ENCODE measurements at places on chromosomes 2 and 18.

DNA sequence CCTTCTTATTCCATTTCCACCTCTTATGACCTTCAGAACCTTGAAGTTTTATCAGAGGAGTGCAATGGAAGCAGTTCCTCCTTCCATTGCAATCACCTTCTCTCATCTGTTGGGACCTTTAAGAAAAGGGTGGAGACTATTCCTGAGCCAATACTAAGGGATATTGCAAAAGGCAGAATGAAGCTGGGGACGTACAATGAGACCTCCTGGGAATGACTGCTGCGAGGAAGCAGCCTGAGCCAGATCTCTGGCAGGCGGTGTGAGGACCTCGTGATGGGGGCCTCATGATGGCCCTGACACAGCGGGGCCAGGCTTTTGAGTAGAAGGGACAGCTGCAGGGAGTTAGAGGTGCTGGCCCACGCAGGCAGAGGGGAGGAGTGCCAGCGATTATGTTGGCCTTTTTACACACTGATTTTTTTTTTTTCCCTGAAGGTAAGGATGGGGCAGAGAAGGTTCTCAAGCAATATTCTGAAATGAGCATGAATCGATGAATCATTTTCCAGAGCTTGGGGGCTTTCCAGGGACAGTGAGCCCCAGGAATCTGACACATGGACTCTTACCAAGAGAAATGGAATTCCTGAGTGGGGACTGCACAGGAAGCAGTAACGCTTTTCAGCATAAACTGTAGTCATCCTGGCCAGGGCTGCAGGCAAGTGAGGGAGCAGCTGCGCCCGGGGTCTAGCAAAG is 40.0 kb upstream of the LAPTM4A start:
- no peak for DNase-seq

DNA sequence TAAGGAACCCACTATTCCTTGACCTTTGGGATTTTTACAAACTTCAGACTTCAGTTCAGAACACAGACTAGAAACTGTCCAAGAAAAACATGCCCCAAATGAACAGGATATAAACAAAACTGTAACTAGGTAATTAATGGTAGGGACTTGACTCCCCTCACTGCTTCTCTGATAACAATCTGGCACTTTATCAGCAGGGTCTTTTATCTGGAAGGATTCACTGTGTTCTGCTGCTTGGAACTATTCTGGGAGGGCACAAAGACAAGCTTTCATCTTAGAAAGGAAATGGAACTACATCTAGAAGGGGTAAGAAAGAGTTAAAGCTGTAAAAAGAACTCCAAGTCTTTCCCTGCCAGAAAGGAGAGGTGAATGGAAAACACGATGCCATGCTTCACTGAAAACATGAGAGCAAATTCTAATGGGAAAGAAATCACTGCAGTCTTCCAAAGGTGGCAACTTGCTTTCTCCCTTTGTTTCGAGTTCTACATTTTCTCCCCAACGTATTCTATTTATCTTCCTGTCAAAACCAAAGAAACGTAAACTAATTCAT is 181.2 kb downstream of the THADA start:
- no peak for DNase-seq

- no peak for DNase-seq
Observed at GRCh38 chr2:238528953-238529781, 102.4 kb downstream of the ASB1 start.

DNA sequence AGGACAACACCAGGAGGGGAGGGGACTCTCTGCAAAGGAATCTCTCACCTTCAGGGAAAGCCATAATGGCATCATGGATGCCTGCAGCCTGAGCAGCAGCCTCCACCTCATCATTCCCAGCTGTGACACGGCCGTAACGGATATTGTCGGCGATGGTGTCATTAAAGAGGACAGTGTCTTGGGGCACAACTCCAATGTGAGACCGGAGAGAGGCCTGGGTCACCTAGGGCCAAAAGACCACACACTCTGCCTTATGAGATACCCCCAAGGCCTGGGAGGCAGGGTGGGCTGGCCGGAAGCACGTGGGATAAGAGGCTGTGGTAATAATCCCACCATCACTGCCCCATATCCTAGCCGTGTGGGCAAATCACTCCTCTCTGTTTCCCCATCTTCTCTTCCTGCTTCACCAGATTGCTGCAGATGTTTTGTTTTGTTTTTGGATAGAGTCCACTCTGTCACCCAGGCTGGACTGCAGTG is 4.3 kb downstream of the ZFAND2B start:
- DNase-seq, result no peak

DNA sequence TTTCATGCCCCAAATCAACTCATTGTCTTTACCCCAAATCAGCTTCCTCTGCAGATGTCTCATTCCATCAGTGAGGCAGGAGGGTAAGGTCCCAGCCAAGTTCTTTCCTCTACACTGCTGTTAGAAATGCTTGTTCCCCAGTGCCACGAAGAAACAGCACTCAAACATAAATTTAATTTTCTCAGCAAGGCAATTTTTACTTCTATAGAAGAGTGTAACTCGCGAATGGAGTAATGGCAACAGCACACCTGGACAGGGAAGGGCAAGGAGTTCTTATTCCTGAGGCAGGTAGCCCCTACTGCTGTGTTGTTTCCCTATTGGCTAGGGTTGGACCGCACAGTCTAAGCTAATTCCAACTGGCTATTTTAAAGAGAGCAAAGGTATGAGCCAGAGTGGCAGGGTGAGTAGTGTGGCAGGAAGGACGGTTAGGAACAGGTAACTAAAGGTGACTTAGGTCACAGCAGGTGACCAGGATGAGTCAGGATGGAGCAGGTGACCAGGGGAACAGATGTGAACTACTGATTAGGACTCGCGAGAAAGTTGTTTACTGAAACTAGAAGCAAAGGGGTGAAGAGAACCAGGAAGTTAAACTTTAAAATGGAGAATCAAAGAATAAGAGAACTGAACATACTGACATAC is 12.0 kb upstream of the CEP68 start:
- no peak for DNase-seq

DNA sequence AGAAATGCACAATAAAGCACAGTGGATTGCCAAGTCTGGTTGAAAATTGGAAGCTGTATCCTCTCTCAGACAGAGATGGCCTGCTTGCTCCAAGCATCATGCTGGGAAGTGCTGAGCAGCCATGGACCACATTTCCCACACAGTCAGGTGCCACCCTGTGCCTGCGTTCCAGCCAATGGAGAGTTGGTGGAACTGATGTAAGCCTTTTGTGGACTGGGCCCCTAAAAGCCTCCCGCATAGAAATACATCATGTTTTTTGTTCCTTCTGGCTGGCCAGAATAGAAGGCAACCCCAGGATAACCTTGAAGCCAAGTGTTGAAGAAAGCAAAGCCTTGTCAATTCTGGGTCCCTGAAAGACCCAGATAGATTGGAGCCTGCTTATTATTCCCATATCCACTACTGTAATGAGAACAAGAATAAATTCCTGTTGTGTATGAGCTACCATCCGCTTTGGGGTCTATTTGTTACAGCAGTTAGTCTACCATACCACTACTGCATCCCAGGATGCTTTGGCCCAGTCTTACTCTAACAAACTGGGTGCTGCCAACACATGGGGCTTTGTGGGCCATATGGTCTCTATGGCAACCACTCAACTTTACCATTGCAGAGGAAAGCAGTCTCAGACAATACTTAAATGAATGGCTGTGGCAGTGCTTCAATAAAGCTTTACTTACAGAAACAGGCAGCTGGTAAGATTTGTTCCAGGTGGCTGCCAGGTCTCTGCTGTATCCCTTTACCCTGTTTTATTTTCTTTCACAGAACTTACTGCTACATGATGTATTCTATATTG is 65.4 kb downstream of the POLE4 start:
- DNase-seq, result no peak

DNA sequence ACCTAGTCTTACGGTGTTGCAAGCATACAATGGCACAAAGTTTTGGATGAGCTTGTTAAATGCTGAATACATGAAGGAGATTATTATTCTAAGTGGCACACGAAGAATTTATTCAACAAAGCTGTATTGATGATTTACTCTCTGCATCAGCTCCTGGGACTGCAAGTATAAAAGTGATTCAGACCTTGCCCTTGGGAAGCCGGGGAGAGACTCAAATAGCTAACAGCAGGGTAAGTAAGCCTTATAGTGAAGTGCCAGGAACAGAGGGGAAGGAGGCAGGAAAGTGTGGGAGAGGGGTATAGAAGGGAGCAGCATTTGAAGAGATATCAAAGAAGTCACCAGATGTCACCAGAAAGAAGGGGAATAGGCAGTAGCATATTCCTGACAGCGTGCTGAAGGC is 115.4 kb downstream of the MCFD2 start:
- no peak for DNase-seq

DNA sequence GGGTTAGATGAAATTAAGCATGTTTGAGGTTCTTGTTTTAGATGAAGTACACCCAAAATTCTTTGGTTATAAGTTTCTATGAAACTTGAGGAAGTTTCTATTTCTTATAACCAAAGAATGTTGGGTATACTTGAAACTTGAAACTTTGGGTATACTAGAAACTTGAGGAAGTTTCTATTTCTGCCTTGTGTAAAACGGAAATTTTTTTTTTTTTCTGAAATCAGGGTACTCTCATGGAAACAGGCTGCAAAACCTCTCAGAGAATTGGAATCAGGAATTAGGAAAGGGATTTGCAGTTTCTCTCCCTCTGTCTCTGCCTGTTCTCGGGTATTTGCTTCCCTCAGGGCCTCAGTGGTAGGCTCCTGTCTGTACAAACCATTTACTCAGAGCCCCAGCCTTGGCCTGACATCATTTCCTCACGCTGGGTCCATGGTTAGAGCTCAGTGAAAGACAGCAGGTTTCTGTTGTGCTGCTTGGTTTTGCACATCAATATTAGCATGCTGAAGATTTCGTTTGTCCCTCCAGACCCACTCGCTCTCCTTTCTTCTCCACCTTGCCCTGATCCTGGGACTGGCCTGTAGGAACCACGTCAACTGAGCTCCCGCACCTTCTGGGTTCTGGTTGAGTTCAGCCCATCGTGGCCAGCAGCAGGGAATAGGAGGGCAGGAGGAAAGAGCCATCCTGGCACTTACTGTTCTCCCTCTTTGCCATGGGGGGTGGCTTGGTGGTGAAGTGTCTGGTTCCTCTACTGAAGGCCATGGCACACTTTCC is 106.4 kb downstream of the POLR1A start:
- DNase-seq, result no peak

DNA sequence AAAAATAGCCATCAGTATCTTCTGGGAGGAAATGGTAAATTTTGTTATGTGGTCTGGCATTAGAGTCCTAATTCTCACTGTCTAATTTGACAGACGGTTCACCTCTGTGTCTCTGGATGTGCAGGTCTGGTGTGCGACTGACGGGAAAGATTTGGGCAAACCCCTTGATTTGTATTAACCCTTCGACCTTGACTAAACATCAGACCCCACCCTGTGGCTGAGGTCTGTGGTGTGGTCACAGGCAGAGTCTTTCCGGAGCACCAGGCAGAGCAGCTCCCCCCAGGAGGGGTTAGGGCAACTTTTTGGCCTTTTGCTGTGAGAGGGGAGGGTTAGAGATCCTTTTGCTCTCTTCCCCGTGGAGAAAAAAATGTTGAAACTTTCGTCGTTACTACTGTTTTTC is 6.4 kb downstream of the TWIST2 start:
- no peak for DNase-seq

DNA sequence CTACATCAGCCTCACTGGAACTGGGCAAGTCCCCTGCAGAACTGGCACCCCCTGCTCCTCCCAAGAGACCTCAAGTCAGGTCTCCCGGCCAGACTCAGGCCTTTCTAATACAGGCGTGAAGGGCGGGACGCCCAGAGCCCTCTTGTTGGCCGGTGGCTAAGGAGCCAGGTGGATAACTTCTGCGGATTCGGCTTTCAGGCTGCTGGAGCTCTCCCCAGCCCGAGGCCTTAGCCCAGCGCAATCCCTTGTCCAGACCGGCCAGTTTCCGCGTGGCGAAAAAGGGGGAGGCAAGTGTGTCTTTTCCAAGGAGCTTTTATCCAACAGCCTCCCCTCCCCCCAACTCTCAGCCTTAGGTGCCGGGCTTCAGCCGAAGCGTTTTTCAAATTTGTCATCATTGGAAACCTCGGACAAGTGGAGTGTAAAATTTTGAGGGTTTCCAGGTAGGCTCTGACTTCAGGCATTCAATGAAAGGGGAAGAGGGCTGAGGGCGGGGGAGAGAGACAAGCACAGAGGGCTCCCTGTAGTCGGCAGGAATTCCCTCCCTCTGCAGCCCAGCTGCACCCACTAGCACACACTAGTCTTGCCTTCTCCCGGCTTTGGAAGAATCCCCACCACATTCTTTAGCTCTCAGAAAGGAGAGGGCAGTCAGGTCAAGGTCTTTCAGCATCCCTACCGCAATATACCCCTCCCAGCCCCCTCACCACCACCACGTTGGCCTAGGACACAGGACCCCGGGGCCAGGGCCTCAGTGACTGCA is 9.5 kb upstream of the SATB2 start:
- DNase-seq, result no peak

DNA sequence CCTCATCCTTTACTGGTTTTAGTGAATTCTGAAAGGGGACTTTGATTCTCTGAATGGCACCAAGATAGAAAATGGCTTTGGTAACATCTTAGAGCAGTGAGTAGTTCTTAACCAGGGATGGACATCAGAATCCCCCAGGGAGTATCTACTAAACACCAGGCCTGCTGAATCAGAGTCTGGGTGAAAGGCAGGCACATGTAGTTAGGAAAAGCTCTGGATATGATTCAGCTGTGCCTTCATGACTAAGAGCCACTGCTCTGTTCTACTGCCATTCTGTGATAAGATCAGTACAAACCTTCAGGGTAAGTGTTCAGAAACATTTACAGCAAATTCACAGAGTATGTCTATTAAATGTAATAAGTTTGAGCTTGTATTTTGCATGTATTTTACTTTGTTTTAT is 46.2 kb upstream of the B3GNT2 start:
- no peak for DNase-seq

GRCh38 chr18:35736696-35737095 is 155.2 kb downstream of the GALNT1 start:
- no peak for DNase-seq

GRCh38 chr2:107006836-107007235 is 120.9 kb upstream of the ST6GAL2 start:
- DNase-seq, result no peak

DNA sequence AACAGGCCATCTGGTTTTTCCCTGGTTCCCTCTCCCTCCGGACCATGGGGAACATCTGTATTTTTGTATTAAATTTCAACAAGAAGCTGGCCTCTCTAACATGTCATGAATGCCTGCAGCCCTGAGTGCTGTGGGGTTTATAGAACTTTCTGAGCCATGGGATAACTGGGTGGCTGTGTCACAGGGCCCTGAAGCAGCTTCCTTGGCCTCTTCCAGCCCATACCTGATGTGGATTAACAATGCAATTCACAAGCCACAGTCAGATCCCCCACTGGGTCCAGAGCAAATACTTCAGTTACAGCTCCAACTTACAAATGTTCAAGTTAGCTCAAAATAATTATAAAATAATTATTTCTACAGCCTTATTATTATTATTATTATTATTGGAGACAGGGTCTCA is 307.8 kb upstream of the CELF4 start:
- no peak for DNase-seq

- DNase-seq, result no peak
Observed at GRCh38 chr2:28447943-28448792, 47.7 kb upstream of the PLB1 start.

GRCh38 chr2:226902041-226902966 is 66.5 kb downstream of the RHBDD1 start:
- no peak for DNase-seq
